ENCODE measurements at places on chromosomes 12 and 14.

- no peak for DNase-seq
Observed at GRCh38 chr12:132003846-132004245, 54.1 kb downstream of the EP400 start.

DNA sequence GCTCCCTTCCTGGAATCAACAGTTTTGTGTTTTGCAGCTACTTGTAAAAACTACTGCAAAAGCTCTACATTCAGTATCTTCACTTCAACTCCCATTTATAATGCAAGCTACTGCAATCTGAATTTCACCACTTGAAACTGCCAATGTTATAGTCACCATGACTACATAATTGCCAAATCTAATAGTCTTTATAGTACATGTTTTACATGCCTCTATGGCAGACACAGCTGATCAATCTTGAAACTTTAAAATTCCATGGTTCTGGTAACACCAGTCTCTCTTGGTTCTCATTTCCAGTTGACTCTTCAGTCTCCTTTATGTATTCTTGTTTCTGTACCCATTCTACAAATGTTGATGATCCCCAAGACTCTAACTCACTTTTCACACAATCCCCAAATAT is 185.9 kb downstream of the MED13L start:
- DNase-seq, result no peak

DNA sequence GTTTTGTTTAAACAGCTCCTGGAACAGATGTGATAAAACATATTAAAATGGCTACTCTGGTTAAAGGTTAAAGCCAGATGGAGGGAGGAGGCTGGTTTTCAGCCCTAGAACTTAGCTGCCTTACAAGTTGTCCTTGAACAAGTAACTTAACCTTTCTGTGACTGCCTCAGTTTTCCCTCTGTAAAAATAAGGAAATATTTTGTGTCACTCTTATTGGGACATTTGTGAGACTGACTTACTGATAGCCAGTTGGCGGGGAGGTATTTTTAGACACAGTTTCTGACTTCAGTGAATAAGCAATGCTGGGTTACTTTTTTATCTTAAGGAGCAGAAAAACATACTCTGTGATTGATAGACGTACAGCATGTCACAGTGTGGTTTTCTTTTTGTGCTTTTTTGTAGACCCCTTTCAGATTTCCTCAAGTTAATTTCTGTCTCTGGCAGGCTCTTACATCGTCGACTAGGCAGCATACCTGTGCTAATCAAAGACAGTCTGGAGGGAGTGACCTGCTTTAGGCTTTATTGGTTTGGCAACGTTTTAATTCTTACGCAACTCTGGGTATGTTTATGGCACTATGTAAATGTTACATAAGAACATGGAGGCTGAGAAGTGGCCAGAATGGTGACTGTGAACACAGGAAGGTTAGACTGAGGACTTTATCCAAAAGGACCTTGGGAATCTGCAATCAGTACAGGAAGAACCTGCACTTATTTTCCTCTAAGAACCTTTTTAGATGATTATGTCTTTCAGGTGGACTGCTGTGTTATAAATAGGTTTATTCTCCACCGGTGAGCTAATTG is 3.3 kb downstream of the ACVR1B start:
- no peak for DNase-seq

DNA sequence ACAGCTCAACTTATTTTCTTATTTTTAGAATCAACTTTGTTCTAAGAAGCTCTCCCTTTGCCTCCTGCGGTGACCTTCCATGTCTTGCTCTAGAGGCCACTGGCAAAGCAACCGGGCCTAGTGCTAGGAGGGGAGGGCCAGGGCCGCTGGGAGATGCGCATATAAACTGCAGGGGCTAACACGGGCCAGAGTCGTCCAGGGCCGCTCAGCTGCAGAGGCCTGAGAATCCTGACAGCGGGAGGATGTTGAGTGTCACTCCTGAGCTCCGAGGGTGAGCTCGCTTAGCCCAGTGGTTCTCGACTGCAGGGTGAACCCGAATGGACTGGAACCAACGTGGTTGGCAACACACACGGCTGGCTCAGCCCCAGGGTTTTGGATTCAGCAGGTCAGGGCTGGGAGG is 6.5 kb upstream of the PIWIL1 start:
- DNase-seq, result no peak

DNA sequence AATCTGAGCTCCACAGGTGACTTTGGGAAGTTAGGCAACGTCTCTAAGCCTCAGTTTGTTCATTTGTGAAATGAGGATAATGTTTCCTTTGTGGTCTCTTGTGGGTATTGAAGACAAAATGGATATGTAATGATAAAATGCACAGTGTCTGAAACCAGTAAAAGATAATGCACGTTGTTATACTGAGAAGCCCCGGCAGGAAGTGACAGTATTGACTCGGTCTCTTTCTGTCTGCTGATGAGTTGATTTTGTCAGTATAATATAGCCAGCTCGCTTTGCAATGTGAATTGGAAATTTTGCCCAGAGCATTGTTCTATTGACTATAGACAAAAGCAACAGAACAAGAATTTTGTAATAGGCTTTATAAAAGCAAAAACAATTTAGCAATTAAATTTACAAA is 49.2 kb upstream of the SLC38A1 start:
- DNase-seq, result no peak

DNA sequence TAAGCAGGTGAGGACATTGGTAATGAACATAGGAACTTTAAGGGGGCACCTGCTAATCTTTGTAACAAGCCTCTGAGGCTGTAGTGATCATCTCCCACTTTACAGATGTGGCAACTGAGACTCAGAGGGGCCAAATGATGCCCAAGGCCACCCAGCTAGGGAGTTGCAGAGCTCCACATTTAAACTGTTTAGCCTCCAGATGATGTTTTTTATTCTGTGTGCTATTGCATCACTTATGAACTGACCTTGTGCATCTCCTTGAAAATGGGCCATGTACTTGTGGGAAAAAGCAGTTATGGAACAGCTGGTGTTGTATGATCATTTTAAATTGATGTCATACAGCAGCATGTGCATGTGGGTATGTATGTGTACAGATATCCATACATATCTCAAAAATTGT is 41.4 kb downstream of the TPCN1 start:
- no peak for DNase-seq

DNA sequence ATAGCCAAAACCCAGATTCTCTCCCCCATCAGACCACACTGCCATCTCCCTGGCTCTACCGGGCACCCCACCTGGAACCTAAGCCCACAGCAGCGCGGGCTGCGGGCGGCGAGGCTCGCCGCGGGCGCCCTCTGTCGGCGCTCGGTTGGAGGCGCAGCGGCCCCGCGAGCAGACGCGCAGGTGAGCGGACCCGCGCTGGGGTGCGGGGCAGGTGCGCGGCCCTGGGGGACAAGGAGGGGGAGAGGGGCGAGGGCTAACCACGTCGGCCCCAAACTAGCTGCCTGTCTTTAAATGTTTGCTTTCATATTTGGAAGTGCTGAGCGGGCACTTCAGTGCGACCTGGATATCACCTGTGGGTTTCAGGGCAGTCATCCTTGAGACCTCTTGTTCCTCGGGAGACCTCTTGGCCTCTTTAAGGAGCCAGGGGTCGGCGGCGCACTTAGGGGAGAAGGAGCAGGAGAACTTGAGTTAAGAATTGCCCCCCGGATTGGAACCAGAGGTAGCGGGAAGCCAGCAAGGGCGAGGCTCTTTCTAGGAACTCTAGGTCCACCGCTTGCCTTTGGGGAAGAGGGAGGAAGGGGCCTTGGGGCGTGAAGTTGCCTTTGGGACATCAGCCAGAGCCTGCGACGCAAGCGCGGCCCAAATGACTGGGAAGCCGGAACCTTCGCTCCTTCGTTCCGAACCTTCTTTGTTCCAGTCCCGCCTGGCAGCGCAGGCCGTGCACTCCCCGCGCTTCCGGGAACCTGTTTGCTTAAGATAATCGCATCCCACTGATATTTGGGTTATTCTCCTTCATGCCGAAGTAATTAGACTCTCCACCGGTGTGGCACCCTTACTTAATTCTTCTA is 78.7 kb downstream of the NEDD1 start:
- DNase-seq, result peak; percentile 16

DNA sequence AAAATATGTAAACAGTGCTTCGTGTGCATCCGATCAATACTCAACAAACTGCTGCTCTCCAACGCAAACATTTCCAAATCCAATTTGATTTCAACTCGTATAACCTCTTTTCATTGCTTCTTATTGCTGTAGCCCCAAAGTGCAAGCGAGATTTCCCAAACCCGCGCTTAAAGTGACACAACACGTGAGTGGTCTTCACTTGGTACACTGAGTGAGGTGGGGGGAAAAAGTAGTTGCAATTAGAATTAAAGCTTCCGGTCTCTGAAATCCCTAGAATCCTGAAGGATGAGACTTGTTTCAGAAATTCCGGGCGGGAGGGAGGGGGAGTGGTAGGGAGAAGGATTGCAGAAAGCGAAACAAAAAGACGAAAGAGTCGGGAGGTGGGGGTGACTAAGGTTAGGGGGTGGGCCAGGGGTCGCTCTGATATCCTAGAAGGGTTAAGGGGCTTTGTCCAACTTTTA is 387.5 kb downstream of the BCAT1 start:
- DNase-seq, result no peak

DNA sequence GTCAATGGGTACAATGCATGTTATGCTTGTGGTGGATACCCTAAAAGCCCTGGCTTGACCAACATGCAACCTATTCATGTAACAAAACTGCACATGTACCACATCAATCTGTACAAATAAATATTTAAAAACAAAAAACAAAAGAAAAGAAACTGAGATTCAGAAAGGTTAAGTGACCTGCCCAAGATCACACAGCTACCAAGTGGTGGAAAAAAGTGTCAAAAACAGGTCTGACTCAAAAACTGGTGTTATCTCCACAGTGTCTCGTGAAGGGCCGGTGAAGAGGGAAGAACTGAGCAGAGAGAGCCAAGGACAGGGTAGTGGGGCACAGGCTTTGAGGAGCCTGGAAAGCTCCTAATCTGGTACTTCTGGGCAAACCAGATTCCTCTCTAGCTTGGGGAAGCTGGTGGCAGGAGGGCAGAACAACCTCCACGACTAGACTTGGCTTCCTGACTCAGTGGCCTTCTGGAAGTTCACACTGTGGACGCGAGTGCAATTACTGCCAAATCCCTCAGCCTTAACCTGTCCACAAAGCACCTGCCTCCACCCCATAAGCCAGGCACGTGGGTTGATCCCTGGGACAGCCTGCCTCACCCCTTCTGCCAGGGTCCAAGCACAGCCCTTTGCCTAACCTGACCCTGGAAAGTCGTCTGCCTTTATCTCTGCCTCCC is 15.6 kb downstream of the ZBTB39 start:
- DNase-seq, result no peak

DNA sequence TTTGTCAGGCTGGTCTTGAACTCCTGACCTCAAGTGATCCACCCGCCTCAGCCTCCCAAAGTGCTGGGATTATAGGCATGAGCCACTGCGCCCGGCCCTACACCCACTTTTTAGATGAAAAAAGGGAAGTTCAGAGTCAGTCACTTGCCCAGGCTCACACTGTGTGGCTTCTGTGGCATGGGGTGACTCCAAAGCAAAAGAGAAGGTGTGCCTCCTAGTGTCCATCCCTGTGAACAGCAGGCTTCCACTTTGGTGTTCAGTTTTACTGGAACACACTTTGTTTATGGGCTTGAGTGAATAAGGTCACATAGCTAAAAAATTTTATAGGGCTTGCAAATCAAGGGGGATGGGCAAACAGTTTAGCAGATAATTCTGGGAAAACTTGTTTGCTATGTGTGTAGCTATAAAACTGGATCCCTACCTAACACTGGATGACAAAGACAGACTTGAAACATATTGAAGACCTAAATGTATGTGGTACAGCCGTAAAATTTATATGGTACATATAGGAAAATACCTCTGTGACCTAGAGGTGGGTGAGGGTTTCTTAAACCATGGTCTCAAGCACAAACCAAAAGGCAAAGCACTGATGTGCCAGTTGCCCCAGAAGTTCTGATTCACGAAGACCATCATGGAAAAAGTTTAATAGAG is 54.9 kb downstream of the EID3 start:
- DNase-seq, result no peak

- no peak for DNase-seq
Observed at GRCh38 chr12:50953047-50953446, 703 bp downstream of the HIGD1C start.

DNA sequence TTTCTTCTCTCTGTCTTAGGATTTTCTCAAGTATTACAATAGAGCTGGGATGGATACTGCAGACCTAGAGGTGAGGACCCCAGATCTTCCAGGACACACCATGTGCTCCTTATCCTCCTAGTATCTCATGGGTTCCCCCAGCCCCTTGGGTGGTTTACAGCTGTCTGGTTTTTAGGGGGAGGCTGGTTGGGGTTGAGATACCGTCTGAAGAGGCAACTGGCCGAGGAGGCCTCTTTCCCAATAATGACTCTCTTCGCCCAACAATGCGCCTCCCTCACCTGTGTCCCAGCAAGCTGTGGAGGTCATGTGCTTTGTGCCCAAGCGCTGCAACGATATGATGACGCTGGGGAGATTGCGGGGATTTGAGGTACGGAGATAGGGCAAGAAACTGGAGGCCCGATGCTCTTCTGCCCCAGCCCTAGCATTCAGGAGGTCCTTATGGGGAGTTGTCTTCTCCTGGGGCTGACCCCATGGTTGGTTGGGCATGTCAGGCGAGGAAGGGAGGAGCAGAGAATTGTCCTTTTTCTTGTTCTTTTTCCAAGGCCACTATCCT is 3.8 kb downstream of the ARHGEF25 start:
- DNase-seq, result no peak

- DNase-seq, result no peak
Observed at GRCh38 chr14:101973356-101973755, 9.0 kb downstream of the DYNC1H1 start.

- no peak for DNase-seq
Observed at GRCh38 chr12:27162229-27162537, 79.8 kb upstream of the C12orf71 start.

DNA sequence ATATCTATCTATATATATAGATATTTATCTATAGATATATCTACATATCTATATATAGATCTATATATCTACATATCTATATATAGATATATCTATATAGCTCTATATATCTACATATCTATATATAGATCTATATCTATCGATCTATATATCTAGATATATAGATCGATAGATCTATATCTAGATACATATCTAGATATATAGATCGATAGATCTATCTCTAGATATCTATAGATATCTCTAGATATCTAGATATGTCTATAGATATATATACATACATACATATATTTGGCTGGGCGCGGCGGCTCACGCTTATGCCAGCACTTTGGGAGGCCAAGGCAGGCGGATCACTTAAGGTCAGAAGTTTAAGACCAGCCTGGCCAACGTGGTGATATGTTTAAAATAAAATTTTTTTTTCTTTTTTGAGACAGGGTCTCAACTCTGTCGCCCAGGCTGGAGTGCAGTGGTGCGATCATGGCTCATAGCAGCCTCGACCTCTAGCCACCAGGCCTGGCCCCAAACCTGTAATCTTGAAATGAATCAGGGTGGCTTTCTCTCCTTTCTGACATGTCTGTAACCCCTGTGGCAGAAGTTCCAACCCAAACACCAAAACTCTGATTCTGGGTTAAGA is 18.1 kb downstream of the ARPC3 start:
- no peak for DNase-seq
